NCI-H2029 treated with DMSO at 0.1 percent for 48 hours (cell line): ENCODE measurements at places on chromosomes 5 and 9.

DNA sequence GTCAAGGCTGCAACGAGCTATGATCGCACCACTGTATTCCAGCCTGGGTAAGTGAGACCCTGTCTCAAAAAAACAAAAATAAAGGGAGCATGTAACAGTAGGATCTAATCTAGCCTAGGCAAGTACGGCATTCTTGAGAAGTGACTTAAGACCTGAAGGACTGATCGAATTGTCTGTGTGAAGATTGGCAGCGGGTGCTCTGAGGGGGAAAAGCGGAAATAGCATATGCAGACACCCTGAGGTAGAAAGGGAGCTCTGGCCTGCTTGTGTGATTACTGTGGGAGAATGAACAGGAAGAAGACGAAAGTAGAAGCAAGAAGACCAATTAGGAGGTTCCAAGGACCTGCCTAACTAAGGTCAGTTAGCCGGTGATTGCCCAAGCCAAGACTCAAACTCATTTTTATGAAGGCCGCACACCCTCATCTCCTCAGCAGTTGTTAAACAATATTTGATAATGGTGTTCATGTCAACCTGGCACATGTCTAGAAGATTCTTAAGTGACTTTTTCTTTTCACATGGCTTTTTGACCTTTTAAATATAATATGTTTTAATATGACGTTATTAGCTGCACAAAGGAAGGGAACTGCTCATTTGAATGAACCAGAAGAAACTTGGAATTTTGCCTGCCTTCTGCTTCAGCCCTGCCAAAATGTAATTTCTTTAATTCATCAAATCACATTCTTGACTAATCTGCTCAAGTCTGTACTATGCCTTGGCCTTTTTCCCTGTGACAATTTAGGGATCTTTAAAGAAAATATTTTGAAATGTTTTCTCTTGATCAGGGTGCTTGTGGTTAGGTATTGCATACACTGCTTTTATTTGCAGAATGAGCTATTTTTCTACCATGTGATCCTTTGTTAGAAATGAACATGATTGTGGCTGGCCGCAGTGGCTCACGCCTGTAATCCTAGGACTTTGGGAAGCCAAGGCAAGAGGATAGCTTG, 289.2 kb upstream of the DMRT1 start:
- no peak for DNase-seq

DNA sequence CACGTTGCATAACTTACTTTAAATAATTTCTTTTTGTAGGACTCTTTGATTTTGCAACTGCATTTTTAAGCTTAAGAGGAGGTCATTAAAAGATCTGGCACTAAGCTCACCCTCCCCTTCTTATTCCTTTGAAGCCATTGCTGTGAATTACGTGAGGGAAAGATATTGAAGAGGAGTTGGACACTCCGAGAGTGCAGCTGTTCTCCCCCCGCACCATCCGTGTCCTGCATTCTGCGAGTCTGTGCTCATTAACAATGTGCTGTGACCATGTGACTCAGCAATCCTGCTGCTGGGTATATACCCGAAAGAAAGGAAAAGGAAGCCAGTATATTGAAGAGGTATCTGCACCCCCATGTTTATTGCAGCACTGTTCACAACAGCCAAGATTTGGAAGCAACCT, 40.0 kb downstream of the NXNL2 start:
- no peak for DNase-seq

GRCh38 chr5:143318270-143318669, 85.2 kb downstream of the NR3C1 start:
- DNase-seq = no peak

GRCh38 chr9:77943057-77943456, 88.6 kb downstream of the GNAQ start:
- no peak for DNase-seq

DNA sequence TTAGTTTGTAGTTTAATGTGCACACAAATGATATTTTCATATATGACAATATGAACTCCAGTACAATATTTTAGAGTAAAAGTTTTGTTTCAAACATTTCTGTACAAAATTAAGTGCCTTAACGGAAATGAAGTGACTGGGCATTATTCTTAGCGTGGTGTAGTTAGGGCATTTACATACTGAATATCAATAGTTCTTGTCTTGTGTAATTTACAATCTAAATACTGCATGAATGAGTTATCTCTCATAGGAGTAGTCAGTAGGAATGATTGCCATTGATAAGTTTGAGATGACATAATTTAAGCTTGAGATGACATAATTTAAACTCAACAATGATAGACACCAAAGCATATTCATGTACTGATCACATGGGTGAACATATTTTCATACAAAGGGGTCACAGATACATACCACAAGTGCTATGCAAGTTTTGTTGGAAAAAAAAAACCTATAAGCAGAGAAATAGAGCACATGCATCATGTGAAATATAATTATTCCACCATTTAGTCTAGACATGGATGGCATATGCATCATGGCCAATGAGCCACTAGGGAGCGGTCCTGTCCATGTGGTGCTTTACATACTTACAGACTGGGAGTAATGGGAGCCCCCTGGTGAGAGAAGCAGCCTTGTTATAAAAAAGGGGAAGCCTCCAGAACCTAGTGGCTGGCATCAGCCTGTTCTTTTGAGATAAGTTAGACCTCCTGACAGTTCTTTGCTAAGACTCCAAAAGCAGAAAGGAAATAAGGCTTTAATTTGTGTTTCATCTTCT, 1523.9 kb downstream of the MAT2B start:
- DNase-seq = no peak

DNA sequence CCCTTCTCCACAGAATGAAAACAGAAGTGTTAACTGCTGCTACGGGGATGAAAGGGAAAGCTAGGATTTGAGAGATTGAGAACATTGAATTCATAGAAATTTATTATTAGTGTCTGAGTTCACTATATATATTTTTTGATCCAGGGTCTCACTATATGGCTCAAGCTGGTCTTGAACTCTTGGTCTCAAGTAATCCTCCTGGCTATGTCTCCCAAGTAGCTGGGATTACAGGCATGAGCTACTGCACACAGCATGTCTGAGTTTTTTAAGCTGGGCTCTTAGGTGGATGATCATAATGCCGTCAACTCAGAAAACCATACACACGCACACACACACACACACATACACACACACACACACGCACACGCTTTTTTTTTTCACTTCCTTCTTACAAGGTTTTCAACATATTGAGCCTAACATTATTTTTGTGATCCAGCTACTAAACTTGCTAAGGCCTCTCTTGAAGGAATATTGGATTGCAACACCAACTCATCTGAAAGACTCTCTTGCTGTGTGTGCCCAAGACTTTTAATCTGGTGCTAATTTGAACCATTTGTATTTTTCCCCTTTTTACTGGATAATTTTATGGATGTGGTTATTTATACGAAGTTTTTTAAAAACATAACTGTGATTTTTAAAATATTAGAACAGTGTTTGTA, 1045.4 kb downstream of the DTWD2 start:
- no peak for DNase-seq

- DNase-seq = no peak
These were observed 413.2 kb downstream of the ACTL7B start for GRCh38 chr9:108442627-108443018.

DNA sequence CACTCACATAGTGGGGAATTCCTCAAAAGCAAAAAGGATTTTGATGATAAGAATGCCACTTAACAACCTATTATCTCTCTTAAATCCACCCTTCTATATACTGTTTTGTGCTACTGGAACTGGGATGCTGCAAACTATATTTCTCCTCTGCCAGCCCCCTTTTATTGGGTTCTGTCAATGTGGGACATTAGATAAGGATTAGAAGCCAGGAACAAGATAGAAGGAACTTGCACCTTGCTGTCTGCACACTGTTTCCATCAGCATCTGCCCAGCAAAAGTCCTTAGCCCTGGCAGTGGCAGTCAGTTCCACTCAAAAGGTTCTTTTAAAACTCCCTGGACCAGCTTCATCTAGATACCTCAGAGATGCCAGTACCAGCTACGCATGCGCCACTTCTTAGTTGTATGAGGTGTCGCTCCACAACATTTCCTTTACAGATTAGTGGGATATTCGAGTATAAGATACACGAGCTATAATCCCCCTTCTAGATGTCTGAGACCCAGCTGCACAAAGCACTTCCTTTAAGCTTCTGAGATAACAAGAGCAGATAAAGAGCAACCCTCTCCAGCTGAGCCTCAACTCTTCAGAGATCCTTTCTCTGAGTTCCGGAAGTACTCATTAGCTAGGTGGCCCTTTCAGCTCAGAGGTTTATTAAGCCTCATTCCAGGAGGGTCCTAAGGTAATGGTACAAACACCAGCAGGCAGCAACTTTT, 45.3 kb downstream of the CERT1 start:
- DNase-seq = no peak

DNA sequence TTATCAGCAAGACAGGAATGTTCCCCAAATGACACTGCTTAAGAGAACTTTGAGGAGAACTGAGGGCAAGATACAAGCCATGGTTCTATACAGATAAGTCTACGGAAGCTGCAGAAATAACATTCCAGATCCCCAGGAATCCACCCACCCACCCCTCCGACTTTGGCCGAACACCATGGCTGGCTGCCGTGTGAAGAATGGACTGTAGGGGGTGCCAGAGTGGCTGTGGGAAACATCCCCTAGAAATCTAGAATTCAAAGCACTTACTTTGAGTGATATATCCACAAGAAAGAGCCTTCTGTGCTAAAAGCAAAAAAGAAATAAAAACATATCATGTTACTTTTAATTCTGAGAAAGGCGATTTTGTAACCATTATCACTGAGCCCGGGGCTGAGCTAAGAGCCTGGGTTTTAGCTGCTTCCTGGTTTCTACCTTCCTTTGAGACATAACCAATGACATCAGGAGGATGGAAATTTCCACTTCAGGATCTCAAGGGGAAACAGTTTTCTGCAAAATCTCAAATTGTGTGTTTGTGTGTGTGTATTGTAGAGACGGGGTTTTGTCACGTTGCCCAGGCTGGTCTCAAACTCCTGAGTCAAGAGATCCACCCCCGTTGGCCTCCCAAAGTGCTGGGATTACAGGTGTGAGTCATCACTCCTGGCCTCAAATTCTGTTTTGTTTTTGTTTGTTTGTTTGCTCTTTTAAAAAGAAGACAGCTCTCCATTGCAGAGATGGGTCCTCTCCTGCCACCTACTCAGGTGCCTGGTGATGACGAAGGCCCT, 36.4 kb downstream of the GGTA1 start:
- DNase-seq = no peak

- no peak for DNase-seq
These were observed 678.7 kb upstream of the TYRP1 start for GRCh38 chr9:12014488-12014887.

DNA sequence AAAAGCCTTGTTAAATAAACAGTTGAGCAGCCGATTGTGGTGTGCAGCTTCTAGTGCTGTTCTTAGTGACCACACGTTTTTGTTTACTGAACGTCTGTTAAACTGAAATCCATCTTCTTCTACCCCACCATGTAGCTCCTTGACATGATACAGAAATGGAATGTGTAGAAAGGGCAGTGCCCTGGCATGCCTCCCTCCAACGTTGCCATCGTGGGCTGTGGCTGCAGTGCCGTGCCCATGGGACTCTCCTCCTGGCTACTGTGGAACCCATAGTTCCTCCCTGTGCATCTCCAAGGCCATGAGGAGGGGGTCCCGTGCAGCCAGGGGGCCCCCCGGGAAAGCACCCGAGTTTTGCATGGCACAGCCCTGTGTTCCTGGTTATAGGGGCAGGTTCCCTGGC, 23.3 kb upstream of the TGFBI start:
- no peak for DNase-seq

DNA sequence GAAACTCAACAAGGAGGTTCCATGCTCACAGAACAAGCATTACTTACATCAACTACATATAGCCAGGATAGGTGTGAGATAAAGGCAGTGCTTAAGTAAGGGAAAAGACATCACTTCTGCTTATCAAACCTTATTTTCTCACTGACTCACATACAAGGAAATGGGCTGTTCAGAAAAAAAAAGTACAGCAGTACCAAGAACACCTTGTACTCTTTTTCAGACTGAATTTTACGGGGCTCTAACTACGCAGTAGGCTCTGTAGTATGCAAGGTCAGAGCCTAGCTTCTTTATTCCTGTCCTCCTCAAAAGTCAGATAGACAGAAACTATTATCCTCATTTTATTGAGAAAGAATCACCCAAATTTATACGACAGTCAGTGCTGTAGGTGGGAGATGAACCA, 5.8 kb downstream of the PSMB7 start:
- DNase-seq = no peak

DNA sequence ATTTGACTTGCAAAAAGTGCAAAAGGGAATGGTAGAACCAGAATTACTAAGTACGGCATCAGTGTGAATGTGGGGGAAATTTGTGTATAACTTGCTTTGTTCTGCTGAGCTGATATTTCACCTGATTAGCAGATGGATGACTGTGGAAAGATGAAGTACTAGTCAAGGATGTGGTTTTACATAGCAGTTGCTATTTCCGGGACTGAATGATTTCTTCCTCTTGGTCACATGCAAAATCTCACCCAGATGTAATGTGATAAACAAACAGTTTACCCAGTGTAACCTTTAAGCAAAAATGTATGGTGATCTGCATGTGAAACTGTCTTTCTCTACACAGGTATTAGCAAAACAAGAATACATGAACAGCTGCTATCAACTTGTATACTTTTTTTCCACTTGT, 46.1 kb downstream of the DCP2 start:
- no peak for DNase-seq

- no peak for DNase-seq
These were observed 125.3 kb downstream of the EFNA5 start for GRCh38 chr5:107545486-107545885.

DNA sequence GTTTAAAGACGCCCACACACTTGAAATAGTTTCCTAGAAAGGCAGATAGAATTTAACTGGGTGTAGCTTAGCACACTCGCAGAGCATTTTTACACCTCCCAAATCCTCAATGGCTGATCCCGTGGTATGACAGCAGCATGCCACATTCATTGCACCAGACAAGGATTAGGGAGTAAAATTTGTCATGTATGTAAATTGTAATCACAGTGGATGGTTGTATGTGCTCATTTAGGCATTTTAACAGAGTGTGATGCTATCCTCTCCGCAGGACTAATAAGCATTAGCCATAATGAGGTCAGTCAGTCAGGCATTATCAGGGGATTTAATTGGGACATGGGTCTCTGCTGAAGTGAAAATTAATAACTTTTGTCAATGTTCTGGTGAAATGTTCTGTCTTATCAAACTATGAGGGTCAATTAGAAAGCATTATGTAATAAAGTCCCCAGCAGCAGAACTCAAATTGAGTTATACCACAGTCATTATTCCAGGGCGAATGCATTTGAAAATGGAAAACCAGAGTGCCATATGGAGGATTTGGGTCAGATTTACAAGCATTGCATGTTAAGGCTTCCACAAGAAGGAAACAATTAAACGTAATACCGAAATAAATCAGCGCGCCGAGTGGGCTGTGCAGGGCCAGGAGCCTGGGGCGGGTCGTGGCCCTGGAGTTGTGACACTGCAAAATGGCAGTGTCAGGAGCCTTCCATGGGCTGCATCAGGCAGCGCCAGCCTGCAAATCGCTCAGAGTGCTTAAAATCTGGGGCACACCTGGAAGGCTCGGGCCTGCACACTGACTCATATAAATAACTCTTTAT, 602.2 kb downstream of the BNC2 start:
- DNase-seq = no peak

GRCh38 chr9:127561491-127562278, 50.4 kb upstream of the STXBP1 start:
- DNase-seq = no peak

- no peak for DNase-seq
These were observed 21.3 kb downstream of the WNK2 start for GRCh38 chr9:93205045-93205768.

- DNase-seq = peak; percentile 74
These were observed 159.3 kb downstream of the TMC1 start for GRCh38 chr9:72680593-72681282.
